ENCODE measurements at places on chromosomes 5 and 9.

DNA sequence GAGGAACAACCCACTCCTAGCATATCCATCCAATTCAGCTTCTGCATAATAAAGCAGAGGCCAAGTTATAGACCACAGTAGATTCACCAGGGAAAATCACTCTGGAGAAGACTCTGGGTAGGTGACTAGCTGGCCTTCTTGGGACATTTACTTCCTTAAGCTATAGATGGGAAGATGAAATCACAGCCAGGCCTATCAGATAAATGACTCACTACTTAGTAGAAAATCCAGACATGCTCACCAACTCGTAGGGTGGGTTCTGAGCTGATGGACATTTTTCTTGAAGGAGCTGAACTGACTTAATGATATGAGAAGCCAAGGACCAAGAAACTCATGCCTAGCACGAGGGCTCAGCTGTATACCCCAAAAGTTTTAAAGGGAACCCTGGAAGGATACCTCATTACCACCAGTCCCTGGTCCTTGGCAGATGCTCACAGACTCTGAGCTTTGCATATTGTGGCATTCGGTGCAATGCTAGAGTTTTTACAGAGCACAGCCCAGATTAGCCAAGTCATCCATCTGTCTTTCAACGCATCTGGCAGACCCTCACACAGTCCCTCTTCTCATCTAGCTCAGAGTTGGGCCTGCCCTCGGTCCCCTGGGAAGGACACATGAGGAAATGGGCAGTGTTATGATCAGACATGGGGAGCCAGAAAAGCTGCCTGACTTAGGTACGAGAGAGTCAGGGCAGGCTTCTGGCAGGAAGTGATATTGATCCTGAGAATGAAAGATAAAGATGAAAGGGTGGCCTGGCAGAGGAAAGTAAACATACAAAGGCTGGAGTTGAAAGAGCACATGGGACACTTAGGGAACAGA is 15.0 kb downstream of the ACSL6 start:
- no peak for DNase-seq

GRCh38 chr9:110334183-110334582 is 3.5 kb downstream of the TXNDC8 start:
- DNase-seq = no peak

DNA sequence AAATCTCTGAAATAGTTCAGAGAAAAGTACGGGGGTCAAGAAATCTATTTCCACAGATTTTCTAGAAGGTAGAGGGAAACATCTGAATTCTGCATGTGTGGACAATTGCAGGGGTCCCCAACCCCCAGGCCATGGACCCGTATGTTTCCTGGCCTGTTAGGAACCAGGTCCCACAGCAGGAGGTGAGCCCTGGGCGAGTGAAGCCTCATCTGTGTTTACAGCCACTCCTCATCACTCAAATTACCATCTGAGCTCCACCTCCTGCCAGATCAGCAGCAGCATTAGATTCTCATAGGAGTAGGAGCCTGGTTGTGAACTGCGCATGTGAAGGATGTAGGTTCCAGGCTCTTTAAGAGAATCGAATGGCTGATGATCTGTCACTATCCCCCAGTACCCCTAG is 200.5 kb upstream of the EDIL3 start:
- DNase-seq = no peak

- DNase-seq = no peak
Measured at GRCh38 chr9:114078781-114079156, 669 bp upstream of the AMBP start.

GRCh38 chr5:72283358-72283757 is 36.7 kb downstream of the MRPS27 start:
- DNase-seq = no peak

GRCh38 chr9:92965759-92966517 is 18.6 kb downstream of the FGD3 start:
- DNase-seq = no peak

DNA sequence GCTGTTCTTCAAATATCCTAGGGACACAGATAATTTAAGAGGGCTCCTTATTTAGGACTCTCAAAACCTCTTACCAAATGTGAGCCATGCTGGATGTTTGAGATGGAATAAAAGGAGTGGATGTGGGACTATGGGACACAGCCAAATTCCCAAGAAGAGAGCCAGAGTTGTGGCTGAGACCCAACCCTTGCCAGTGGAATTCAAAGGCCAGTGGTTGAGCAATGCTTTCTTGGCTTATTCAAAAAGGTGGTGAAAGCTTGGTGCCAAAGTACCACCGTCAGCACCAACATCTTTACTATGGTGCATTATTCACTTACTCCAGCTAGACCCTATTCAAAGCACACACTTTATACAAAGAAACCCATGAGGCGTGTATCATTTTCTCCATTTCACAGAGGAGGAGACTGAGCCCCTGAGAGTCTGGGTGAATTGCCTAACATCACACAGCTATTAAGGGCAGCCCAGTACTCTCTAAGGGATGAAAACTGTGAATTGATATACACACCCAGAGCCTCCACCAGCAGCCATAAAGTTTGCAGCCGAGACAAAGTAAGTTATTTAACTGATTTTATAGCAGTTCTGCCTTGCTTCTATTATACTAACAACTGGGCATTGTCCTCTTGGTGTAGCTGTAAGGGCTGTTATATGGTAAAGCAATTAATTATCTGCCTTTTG is 391.7 kb downstream of the ACTL7B start:
- DNase-seq = no peak

DNA sequence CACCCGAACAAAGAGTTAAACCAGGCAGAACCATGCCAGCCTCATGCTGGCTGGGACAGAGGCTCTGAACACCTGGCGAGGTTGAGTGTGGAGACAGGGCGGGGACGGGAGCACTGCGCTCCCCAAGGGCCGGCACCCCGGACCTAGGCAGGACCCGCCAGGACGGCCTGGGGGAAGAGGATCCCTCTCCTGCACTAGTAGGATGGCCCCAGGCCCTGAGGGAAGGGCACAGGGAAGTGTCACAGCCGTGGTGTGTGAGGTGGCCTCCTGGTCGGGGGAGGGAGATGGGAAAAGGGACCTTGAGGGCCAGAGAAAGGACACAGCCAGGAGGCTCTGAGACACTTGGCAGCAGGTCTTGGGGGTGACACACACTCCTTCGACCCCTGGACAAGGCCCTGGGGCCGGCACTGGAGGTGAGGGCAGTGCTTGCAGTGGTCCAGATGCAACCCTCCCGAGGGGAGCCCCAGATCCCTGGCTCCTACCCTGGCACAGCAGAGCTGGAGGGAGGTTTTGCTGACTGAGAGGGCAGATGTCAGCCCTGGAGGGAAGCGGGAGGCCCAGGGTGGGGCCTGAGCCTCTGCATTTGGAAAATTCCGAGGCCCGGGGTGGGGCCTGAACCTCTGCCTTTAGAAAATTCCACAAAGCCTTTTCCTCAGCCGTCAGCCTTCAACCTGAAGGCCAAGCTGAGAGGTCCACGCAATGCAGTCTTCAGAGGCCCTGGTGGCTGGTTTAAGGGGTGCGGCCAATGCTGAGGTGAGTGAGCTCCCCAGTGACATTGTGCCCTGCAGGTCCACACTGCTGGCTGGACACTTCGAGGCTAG is 24.8 kb upstream of the TERT start:
- DNase-seq = no peak

All from stimulated activated CD4-positive, alpha-beta T cell treated with anti-CD3 and anti-CD28 coated beads, Interleukin-15, amount 100 ng/mL, for 24 hours (primary cell).